ENCODE measurements at places on chromosomes 13 and 19.

DNA sequence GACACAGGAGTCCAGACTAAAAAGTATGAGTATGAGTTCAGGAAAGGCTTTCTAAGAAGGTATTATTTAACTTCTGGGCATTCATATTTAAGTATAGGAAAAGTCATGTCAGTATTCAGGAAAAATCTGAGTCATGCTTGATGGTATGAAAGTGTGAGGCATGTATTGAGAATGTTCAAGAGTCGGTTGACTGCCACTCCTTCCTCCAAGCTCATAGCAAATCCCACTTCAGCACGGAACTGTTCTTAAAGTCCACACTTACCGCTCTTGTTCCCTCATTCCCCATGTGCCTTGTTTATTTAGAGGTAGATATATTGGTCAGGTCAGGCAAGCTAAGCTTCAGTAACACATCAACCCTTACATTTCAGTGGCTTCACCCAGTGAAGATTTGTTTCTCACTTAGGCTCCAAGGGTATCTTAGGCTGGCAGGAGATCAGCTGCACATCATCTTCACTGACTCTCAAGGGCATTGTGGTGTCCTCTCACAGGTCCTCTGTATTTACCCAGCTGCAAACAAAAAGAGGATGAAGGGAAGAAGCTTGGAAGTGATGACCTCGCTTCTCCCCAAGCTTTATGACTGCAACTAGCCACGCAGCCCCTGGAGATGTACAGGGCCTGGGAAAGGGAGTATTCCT lies 1189.2 kb downstream of the EFNB2 start:
- no peak for DNase-seq

GRCh38 chr13:50758796-50759195 lies 84.7 kb downstream of the DLEU7 start:
- no peak for DNase-seq

- DNase-seq = no peak
Observed at GRCh38 chr19:48836089-48837017, at the start of gene HSD17B14. TSS of gene HSD17B14 (minus strand) at chr19:48836491. CDS start at chr19:48836411, 80 bp downstream.

- no peak for DNase-seq
Observed at GRCh38 chr13:79861731-79862130, 380.8 kb downstream of the NDFIP2 start.

DNA sequence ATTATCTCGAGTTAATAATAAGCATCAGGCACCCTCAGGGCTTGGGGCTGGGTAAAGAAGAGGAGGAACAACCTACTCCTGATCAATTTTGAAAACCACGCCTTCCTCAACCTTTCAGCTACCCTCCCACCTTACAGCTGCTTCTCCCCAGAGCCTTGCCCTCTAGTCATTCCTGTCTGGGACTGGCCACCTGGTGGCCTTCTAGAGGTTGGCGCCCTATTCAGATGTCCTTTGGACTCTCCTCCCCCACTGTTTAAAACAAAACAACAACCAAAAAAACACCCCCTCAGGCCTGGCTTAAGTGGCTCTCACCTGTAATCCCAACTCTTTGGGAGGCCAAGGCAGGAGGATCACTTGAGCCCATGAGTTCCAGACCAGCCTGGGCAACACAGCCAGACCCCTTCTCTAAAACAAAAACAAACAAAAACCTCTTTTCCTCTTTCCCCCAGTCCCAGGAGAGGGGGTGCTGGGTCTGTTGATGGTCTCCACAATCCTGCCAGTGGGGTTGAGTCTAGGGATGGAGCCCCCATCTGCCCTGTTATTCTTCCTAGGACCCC lies 62.3 kb downstream of the CCDC70 start:
- no peak for DNase-seq

DNA sequence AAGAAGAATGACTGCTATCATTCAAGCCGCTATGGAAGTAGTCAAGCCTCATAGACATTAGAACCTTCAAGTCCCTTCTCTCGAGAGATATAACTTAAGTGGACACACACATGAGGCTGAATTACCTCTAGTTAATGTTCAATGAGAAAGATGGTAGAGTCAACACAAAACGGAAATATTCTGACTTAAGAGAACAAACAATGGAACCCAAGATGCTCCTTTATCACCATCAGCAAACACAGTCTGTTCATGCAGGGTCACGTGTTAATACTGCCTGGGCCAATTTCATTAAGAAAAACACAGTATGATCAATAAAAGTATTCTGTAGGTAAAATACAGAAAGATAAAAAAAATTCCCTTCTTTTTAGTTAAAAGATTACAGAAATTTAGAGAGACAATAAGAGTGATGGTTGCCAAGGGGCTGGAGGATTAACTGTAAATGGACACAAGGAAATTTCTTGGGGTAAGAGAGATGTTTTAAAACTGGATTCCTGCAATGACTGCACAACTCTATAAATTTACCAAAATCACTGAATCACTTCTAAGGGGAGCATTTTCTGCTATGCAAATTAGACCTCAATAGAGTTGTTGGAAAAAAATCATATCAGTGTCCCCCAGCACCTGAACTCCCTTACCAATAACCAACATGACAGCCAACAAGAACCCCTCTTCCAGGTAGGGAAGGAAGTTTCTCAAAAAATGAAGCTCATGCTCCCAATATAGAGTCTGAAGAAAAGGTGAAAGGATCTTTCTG lies 256.6 kb downstream of the ABCC4 start:
- no peak for DNase-seq

DNA sequence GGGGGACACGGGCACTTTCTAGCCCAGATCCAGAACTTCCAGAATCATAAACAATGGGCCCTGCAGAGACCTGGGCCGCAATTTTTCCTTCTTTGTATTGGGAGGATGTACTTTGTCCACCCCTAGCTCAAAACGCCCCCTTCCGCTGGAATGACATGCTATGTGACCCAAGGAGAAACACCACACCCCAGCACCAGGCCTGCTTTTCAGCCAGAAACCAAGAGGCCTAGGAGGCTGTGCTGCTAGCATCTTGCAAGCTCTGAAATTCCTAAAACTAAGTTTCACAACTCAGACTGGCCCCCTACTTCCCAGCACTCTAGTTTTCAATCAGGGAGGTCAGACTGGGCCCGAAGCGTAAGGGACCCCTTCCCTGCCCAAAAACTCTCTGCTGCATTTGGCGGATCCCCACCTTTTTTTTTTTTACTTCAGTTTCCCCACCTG lies 538 bp downstream of the LSM4 start:
- DNase-seq = no peak

DNA sequence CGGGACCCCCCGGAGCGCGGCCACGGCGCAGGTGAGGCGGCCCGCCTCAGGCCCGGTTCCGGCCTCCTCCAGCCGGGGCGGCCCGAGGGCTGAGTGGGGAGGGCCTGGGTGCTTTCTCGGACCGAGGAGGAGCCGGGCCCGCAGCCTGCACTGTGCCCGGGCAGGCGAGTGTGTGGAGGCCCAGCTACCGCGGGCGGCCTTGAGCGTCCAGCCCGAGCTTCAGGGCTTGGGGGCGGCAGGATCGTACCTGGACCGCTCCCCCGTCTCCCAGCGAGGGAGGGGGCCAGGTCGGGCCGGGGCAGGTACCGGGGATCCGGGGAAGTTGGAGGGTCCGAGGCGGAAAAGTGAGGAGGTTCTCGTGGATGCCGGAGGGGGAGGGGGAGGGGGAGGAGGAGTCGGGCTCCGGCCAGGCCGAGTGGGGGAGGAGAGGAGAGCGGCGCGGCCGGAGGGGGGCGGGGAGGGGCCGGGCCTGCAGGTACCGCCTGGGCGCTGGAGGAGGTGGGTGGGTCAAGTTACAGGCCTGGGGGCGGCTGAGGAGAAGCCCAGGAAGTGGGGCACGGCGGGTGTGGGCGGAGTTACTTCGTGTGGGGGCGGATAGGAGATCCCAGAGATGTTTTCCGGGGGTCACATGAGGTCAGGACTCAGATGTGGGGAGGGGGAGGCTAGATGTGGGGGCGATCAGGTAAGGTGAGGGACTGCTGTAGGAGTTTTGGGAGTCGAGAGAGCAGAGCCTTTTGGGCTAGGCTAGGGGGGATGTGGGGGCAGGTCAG lies 545 bp downstream of the NACC1 start:
- peak; percentile 86 for DNase-seq

- DNase-seq = peak; percentile 59
Observed at GRCh38 chr19:36605101-36605876, at the start of gene ZNF382. TSS of gene ZNF382 (plus strand) at chr19:36605313. CDS start at chr19:36609915, 4,602 bp downstream.

- no peak for DNase-seq
Observed at GRCh38 chr19:51628153-51628939, 1.9 kb downstream of the SIGLEC5 start.

DNA sequence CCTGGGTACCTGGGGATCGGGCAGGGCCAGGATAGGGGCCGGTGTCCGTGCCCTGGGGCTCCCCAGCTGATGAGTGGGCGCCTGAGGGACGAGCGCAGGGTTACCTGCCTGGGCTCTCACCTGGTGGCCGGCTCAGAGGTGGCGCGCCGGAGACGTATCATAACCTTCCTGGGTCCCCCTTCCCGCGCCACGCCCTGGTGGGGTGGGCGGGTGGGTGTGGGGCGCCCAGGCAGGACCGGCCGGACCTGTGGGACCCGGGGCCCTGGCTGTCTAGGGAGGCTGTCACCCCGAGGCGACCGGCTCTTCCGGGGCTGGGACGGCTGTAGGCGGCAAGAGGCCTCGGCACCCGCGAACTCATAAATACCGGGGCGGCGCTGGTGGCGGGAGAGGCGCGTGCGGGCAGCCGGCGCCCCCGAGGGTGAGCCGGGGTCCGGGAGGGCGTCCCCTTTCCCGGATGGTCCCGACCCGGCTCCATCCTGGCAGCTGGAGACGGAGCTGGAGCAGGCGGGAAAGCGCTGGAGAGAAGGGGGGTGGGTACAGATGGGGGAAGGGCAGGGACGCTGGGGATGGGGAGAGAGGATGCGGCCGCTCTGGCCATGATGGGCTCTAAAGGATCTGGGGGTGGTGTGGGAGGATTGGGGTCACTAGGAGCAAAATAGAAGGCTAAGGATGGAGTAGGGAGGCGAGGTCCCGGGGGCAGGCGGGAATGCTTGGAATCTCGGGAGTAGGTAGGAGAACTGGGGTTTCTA lies at the start of gene ACP7:
ACP7 (plus strand) TSS at position 386 of the 749 bp plus-strand sequence. CDS start 902 bp downstream, outside the sequence.
- DNase-seq = no peak

GRCh38 chr19:55297267-55297666 lies 13.5 kb downstream of the BRSK1 start:
- DNase-seq = no peak

DNA sequence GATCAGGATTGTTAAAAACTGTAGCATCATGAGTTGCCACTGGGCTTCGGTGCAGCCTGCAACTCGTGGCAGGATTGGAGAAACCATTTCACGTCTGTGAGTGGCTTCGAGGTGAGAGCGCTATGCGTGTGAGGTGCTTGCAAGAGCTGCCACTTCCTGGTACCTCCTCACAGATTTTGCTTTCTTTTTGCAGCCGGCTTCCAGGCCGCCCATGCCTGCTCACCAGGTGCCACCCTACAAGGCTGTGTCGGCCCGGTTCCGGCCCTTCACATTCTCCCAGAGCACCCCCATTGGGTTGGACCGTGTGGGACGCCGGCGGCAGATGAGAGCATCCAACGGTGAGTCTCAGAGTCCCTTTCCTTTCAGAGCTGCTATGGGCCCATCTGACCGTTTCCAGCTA lies 57.9 kb upstream of the C1QTNF9 start:
- DNase-seq = no peak

- DNase-seq = no peak
Observed at GRCh38 chr13:49411353-49411752, 32.5 kb downstream of the CAB39L start.

DNA sequence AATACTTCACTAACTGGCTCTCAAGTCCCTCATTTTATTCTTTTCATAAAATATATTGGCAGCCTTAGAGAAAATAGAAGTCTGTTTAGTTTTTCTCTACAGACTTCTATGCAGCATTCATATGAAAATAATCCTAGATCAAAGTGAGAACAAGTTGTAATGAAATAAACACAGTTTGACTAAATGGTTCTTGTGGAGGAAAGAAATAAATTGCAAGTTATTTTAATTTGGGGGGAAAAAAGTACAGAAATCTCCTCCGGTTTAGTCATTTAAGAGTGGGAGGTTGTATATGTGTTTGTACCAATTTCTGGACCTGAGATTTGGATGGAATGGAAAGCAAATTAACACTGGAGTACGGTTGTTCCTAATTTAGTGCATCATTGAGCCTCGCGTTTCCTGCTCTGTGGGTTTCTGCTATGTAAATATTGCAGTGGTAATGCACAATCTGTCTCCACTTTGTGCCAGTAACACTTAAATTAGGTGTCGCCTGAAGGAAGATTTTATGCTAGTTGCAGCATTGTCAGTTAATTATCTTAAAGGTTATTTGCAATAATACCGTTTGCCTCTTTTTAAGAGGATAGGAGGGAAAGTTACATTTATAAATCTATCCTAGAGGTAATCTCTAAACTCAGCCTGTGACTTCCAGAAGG lies 100.2 kb downstream of the ZIC5 start:
- DNase-seq = no peak

- no peak for DNase-seq
Observed at GRCh38 chr13:109695402-109696190, 90.8 kb downstream of the IRS2 start.

- DNase-seq = peak; percentile 83
Observed at GRCh38 chr19:18588611-18589379, at the start of gene REX1BD. TSS of gene REX1BD (plus strand) at chr19:18588798. CDS start at chr19:18588802, 4 bp downstream.

DNA sequence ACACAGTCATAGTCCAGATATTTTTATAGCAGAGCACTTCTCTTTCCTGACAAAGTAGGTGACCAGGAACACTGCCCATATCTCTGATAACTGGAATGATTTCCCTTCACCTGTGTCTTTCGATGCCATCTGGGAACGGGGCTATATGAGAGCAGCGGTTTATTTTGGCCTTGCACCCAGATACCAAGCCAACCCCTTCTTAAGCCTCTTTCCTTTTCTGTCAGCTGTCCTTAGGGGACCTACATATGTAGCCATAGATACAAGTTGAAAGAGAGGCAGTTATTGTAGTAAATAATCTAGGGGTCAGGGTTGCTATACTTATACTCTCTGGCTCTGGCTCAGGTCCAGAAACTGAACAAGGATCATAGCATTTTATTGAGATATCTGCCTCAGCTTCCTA lies 128.8 kb downstream of the NHLRC3 start:
- DNase-seq = no peak

GRCh38 chr13:22893204-22893603 lies 287.6 kb upstream of the SGCG start:
- DNase-seq = no peak

DNA sequence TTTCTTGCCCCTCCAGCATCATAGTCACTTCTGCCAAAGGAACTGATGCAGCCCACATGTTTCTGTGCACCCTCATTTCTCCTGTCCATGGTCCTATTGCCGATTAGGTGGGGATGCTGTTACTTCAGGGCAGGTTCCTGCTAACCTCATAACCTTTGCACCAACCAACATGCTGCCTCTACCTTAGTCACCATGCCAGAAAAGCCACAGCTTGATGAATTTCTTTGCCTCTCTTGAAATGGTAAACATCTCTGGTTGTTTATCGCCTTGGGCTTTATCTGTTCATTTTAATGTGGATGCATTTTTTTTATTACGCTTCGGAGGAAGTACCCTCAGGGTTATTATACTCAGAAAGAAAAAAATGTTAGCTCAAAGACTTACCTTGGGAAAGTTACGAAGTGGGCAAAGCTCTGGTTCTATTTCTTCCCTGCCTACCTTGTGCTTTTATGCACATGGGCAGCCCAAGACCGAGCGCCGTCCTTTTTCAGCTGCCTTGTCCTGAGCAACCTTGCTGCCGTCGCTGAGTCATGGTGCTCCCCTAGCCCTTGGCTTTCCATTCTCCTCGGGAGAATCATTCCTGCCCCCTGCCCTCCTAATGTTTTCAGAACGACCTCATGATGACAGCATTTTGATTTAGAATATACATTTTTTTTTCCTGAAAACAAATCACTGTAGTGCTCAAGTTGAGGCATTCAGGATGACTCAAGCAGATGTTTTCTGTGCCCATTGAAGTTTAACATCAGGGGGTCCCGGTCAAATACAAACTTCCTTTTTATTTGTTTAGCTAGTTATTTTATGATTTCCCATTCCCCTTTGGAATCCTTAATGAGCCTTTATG lies 280.0 kb downstream of the SHISA2 start:
- DNase-seq = no peak
